ENCODE measurements at places on chromosomes 16 and 17.

DNA sequence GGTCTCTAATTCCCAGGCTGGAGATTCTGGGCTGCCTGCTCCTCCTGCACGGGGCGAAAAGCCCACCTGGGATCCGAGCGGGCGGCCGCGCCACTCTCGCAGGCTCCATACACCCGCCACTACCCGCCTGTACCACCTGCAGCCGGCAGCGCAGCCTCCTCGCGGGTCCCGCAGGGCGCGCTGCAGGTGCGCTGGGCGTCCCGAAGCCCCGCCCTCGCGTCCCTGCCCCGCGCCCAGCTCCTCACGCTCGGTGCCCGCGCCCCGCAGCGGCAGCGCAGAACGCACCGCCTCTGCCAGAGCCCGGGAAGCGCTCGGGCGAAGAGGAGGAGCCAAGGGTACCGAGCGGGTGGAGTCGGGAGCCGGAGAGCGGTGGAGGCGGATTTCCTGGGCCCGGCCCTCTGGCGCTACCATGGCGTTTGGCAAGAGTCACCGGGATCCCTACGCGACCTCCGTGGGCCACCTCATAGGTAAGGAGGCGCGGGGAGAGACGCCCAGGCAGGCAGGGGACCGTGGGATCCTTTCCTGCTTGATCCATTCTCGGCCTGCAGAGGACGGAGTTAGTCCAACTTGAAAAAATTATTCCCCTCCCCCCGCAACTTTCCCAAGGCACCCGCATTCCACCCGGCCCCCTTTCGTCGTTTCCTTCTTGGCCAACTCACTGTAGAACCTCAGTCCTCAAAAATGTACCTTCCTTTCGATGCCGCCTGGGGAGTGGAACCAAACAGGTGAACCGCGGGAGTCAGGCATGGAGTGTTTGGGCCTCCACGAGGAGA is at the start of gene TOM1L1:
TOM1L1 (plus strand) TSS at position 396 of the 773 bp plus-strand sequence; CDS start at position 410, 14 bp downstream.
- DNase-seq, result no peak

- DNase-seq, result no peak
These were observed 47.5 kb upstream of the ERN1 start for GRCh38 chr17:64177311-64178010.

DNA sequence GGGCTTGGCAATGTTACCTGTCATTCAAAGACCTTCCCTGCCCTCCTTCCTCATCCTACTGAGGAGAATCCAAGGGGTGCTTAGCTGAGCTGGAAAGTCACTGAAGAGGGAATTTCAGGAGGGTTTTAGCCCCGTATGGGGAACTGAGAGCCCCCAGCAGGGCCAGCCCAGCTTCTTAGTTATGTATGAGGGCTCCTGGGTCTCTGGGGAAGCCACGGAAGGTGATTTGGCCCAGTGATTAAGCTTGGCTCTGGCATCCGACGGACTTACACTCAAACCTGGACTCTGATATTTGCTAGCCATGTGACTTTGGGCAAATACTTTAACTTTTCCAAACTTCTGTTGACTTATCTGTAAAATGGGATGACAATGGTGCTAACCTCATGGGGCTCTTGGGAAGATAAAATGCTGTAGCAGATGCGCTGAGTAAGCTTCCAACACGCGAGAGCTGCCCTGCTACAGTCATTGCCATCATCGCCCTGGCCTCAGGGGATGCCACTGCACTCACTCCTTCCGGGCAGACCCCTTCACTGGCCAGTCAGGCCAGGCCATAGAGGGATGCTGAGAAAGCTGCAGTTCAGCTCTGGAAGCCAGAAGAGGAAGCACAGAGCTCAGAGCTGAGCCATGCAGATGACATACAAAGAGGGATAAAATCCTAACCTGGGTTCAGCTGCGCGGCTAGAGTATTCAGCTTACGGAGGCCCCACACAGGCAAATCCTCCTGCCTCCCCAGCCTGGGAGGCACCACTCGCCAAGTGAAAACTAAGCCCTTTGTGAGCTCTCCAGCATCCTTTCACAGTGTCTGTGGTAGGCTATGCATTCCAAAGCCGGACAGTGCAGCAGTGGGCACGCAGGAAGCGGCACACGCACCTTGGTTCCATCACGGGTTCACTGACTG is 44.9 kb upstream of the PIK3R6 start:
- no peak for DNase-seq

DNA sequence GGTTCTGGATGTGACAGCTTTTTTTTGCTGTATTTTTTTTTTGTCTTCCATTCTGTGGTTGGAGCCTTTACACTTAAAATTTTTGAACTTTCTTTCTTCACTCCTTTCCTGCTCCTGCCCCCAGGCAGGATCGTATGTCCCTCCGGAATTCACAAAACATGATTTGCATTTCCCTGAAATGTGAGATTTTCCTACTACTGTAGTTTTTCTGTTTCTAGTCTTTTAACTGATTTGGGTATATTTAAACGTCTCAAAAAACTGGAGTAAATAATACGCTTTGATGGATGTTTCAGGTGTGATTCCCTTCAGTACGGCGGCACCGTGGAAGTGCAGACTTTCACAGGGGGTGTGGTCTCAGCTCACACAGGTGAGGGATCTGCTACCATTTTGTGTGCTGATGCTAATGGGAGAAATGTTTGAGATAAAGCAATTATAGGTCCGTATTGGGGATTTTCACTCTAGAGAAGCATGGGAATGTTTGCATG is 686 bp downstream of the SRCAP start:
- DNase-seq, result no peak

DNA sequence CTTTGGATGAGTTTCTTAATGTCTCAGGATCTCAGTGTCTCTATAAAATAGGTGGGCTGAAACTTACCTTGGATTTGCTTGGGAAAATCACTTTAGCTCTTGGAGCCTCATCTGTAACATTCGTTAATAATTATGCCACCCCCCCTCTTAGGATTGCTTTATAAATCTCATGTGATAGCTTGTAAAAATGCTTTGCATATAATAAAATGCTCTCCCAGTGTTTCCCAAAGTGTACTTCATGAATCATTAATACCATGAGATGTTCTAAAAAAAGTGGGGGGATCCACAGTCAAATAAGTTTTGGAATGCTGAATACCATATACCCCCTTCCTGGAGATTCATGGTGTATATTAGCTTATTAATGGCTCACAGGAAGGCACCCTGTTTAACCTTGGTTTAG is 5.2 kb downstream of the KRT39 start:
- DNase-seq, result no peak

DNA sequence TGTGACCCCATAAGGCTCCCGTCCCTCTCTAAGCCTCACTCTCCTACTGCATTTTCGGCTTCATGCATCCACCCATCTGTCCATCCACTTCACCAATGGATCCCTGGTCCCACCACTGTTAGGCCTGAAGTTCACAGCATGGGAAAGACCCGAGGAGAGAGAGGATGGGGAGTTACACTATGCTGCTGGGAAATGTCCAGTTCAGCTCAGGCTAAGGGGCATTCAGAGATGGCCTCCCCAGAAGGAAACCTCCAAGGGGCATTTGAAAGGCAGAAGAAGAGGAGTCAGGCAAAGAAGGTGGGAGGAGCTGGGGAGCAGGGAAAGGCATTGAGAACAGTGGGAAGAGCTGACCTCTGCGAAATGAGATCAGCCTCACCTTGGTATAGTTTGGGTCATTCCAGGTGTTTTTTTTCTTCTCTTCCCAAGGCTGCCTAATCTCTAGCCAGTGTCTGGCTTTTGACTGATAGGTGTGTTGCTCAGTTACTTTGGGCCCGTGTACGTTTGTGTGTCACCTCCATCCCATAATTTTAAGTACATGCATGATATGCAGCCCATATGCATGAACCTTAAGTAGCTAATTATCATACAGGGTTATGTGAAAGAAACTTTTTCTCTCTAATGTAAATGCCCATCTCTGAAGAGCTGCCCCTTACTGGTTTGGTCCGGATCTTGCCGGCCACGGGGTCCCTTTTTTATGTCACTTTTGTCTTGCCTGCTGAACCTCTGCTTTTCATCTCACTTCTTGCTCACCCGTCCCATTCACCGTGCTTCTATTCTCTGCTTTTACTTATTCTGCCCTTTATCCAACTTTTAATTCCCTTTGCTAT is 11.6 kb upstream of the DRC7 start:
- DNase-seq, result no peak

GRCh38 chr17:76641501-76641900 is 2.1 kb downstream of the ST6GALNAC1 start:
- DNase-seq, result no peak

GRCh38 chr17:64130559-64131001 is 636 bp upstream of the ERN1 start:
- no peak for DNase-seq

DNA sequence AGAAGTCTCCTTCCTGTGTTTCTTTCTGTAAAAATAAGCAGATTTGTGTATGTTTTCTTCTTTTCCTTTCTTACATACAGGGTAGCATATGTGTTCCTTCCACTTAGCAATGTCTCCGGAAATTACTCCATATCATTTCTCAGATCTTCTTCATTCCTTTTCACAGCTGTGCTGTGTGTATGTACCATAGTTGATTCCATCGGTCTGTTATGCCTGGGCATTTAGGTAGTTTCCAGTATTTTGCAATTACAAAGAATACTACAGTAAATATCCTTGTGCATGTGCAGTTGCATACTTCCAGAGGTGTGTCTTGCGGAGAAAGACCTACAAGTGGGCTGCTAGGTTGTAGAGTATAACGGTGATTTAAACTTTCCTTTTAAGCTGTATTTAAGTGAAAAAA is 69.8 kb downstream of the CLEC16A start:
- no peak for DNase-seq

DNA sequence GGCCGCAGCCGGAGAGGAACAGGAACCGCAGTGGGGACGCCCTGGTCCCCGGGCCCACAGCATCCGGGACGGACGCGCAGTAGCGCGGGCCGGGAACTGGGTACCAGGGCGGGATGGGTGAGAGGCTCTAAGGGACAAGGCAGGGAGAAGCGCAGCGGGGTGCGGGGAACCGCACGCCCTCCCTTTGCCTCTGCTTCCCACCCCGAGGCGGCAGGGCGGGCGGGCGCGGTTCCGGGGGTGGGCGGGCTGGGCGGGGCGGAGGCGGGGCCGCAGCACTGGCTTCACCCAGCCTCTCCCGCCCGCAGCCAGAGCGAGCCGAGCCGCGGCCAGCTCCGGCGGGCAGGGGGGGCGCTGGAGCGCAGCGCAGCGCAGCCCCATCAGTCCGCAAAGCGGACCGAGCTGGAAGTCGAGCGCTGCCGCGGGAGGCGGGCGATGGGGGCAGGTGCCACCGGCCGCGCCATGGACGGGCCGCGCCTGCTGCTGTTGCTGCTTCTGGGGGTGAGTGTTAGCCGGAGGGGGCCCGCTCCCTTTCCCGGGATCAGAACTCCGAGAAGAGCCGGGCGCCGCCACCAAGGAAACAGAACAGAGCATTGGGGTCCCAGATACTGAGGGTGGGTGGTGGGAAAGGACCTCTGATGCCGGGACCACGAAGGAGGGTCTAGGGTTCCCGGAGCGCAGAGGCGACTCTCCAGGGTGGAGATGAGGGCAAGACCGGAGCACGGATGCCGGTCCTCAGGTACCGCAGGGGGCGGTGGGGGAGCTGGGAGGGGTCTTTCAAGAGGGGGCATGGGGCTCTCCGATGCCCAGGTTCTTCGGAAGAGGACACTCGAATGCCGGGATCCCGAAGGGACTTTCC is at the start of gene NGFR:
NGFR (plus strand) TSS at position 308 of the 856 bp plus-strand sequence; CDS start at position 433, 125 bp downstream.
- peak; percentile 16 for DNase-seq

- DNase-seq, result no peak
These were observed 19.7 kb upstream of the SHISA9 start for GRCh38 chr16:12881740-12882139.

DNA sequence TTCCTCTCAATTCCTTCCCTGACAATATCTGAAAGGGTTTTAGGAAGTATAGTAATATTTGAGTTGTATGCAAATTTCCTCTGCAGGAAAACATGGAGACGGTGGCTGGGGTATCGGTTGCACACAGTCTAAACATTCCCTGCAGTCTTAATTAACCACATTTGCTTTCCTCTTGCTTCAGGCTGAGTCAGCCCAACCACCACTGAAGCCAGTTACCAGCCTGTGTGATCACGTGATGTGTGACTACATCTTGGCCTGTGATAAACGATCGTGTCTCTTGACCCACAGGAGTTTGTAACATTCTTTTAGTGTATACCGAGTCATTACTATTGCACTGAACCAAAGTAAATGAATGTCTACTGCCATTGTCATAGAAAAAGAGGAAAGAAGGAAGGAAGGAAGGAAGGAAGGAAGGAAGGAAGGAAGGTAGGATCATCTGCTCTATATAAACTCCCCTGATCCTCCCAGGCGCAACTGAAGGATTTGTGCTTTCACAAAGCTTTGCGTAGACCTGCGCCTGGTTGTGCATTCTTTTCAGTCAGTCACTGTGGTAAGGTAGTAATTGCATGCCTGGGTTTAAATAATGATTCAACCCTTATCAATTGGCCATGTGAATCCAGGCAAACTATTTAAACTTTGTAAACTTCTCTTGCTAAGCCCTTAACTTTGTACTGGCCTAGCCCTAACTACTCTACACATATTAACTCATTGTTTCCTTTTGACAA is 280.6 kb upstream of the SALL1 start:
- DNase-seq, result no peak

GRCh38 chr17:19873346-19873745 is 5.6 kb upstream of the ULK2 start:
- DNase-seq, result no peak
